ENCODE measurements at places on chromosomes 5 and 9. TPM values are rescaled to one million over a fixed set of nuclear protein-coding genes. Genes with fewer than 3 reads are reported as not detected.

EIF4EBP3 gene
- not detected for total RNA-seq

PLCXD3 gene
- 6.4 TPM for total RNA-seq

FOXI1 gene
- total RNA-seq = not detected

CD180 gene
- total RNA-seq = 0.47 TPM

RAD50 gene
- 39.3 TPM for total RNA-seq

GABRA6 gene
- 0.31 TPM for total RNA-seq

TMOD1 gene
- 22.8 TPM for total RNA-seq

F2RL1 gene
- 2.8 TPM for total RNA-seq

IFNB1 gene
- total RNA-seq = not detected

IFNA7 gene
- total RNA-seq = not detected

PDE6A gene
- not detected for total RNA-seq

SEMA6A gene
- total RNA-seq = 24.2 TPM

GRM6 gene
- 0.16 TPM for total RNA-seq

SHISAL2B gene
- not detected for total RNA-seq

LIX1 gene
- 8.3 TPM for total RNA-seq

WWC1 gene
- 116 TPM for total RNA-seq

ANKRD31 gene
- total RNA-seq = 0.94 TPM

CBY3 gene
- not detected for total RNA-seq

CDKN2B gene
- 0.16 TPM for total RNA-seq

DIAPH1 gene
- 18.4 TPM for total RNA-seq

NRG2 gene
- total RNA-seq = 4.1 TPM

MYOT gene
- 0.31 TPM for total RNA-seq

FOXD4L4 gene
- total RNA-seq = 0.78 TPM

OR1K1 gene
- not detected for total RNA-seq

CMBL gene
- 3.9 TPM for total RNA-seq

CFAP157 gene
- total RNA-seq = 0.16 TPM

SHOC1 gene
- total RNA-seq = 0.16 TPM

LTC4S gene
- 1.7 TPM for total RNA-seq

QRFP gene
- not detected for total RNA-seq

FEM1C gene
- 73.3 TPM for total RNA-seq

CHSY3 gene
- total RNA-seq = 41.0 TPM

SLC22A5 gene
- 10.5 TPM for total RNA-seq

PRR7 gene
- 11.7 TPM for total RNA-seq

IFNA13 gene
- total RNA-seq = not detected

NFIL3 gene
- 31.4 TPM for total RNA-seq
